Activated T-helper 1 cell treated with Interleukin-2 at 50 U/mL for 16 hours (primary cell): ENCODE measurements at places on chromosomes 11 and 22.

DNA sequence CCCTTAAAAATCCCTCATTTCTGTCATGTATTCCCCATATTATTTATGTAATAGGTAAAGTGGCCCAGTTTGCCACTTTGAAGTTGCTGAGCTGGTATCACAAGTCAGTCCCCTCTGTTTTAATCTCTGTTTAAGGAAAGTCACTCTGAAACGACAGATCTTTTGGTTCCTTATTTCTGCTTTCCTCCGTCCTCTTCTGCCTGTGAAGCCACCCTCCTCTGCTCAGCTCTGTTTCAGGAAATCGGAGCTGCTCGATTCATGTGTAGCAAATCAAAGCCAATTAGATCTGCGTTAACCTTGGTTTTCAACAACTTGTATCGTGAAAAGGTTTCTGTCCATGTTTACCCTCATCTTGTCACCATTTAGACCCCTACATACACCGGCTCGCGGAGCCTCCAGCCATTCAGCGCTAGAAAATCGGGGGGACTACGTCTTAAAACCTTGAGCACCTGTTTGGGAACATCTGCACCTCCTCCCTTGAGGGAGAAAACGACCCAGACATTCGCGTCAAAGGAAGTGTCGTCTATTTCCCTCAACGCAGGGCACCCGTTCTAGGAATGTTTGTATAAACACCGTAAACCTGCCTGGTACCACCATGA, 576 bp upstream of the SC5D start:
- DNase-seq = no peak

GRCh38 chr11:121337078-121337477, 44.5 kb downstream of the SC5D start:
- DNase-seq = no peak

GRCh38 chr22:30541961-30542810, 4.4 kb downstream of the SEC14L6 start:
- no peak for DNase-seq

DNA sequence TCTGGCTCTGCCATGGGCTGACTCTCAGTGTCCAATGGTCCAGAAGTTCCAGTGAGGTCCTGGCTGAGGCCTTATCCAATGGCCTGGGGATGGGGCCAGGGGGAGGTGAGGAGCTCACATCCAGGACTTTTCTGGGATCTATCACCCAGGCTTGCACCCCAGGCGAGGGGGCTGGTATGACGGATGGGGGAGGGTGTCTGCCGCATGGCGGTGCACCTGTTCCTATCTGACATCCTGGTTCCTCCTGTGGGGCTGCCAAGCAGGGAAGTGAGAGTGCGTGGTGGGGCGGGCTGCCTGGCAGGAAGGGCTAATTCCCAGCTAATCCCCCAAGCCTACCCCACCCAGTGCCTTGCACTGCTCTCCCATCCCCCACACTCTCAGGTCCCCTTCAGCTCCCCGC, 102.1 kb downstream of the NECTIN1 start:
- DNase-seq = no peak

GRCh38 chr22:18060646-18061620, 16.9 kb upstream of the PEX26 start:
- no peak for DNase-seq

GRCh38 chr11:2991452-2992233, 486 bp downstream of the NAP1L4 start:
- DNase-seq = no peak

- no peak for DNase-seq
These were observed 85.2 kb downstream of the TSPAN18 start for GRCh38 chr11:44811841-44812448.

DNA sequence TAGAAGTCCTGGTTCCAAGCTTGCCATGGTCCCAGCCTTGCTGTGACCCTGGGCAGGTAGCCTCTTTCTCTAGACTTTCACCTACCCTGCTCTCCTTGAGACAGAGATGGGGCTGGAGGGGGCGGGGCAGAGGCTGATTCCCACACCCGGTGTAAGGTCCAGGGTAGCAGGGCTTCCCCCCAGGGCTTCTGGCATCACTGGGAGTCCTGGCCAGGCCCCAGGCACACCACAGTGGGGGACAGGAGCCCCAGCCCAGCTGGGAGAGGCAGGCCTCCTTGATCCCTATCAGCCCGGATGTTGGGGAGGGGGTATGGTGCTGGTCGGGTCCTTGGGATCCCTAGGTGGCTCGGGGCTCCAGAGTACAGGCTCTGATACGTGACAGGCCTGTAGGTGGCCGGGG, 1.7 kb upstream of the NUDT8 start:
- no peak for DNase-seq

DNA sequence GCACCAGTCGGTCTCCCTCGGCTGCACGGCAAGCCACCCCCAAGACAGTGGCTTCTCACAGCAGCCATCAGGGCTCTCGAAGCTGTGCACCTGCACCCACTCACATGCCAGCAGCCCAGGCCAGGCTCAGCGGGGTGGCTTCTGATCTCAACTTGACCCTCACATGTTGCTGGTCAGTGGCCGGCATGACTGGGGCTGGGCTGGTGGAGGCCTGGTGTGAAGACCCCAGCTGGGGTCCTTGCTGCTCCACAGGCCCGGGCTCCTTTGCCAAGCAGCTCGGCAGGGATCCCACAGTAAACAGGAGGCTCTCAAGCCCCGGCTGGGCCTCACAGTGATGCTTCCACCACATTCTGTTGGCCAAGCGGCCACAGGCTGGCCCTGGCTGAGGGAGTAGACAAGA, 128.2 kb downstream of the BRD1 start:
- no peak for DNase-seq

- no peak for DNase-seq
These were observed 68.5 kb upstream of the CARD18 start for GRCh38 chr11:105208019-105208418.

- DNase-seq = no peak
These were observed 450 bp downstream of the CBX6 start for GRCh38 chr22:38871360-38872171.

- DNase-seq = no peak
These were observed 24.3 kb upstream of the FGF3 start for GRCh38 chr11:69843529-69843921.

DNA sequence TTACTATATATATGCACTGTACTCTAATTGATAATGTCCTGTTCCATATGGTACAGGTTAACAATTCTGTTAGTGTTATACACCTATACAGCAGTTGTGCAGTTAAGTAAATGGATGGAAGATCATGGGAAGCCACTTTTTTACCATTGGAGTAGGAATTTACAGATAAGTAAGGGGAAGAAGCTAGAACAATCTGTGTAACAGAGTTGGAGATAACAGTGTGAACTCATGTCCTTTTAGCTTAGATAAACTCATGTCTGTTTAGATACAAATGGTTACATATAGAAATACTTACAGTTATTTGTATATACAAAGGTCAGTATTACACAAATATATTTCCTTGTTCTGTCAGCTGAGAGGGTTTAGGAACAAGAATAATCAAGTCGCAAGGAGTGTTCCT, 6.8 kb upstream of the DEUP1 start:
- DNase-seq = no peak

- DNase-seq = peak; percentile 43
These were observed 63.5 kb upstream of the CAPRIN1 start for GRCh38 chr11:33987975-33988580.
